ENCODE measurements at places on chromosomes 11 and 22.

- DNase-seq, result no peak
These were observed 89.6 kb downstream of the RASSF10 start for GRCh38 chr11:13098616-13099289.

DNA sequence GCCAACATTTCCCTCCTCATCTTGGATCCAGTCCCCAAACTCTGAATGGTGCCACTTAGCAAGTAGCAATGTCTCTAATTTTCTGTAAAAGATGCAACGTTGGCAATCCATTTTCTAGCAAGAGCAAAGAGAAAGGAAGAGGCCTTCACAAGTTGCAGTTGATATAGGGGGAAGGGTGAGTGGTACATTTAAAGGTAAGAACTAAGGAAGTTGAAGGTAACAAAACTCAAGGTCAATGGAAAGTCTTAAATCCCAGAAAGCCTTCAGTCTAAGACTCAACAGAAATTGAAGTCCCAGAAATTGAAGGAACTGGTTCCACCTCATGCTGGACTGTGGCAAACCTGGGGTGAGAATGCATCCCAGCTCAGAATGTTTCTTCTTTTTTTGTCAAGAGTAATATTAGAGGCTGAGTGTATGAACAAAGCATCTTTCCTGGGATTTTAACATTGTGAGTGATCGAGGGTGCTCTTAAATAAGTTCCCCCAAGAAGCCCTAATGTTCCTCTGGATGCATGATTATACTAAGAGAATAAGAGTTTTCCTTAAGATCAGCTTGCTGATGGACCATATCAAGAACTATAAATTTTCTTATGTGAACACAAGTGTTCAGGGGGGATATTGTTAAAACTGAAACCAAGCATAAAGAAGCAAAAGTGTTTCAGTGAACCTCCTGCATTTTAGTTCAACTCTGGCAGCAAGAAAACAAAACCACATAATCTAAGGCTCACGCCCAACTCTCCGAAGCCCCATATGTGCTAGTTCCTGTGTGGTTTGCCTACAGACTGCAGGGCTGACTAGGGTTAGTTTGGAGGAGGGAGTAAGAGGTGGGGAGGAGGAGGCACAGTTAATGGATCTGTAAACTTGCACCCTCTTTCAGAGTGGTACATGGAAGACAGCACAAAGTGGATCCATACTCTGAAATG, at the start of gene GRAP2:
TSS of gene GRAP2 (plus strand) at position 779 of the 922 bp plus-strand sequence. CDS start 46,023 bp downstream, outside the sequence.
- DNase-seq, result peak; percentile 90

DNA sequence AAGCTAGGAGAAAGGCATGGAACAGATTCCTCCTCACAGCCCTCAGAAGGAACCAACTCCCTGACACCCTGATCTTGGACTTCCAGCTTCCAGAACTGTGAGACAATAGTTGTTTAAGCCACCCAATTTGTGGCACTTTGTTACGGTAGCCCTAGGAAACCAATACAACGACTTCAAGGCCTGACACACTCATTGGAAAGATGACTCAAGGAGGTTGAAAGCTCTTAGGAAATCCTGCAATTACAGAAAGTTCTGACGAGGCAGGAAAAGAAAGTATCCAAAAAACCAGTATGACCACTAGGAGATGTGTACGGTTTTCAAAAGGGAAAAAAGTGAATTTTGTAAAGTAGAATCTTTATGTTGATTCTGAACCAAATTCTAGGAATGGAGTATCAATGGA, 161.4 kb downstream of the SWAP70 start:
- DNase-seq, result no peak

GRCh38 chr22:36397131-36398093, 9.6 kb upstream of the MYH9 start:
- no peak for DNase-seq

DNA sequence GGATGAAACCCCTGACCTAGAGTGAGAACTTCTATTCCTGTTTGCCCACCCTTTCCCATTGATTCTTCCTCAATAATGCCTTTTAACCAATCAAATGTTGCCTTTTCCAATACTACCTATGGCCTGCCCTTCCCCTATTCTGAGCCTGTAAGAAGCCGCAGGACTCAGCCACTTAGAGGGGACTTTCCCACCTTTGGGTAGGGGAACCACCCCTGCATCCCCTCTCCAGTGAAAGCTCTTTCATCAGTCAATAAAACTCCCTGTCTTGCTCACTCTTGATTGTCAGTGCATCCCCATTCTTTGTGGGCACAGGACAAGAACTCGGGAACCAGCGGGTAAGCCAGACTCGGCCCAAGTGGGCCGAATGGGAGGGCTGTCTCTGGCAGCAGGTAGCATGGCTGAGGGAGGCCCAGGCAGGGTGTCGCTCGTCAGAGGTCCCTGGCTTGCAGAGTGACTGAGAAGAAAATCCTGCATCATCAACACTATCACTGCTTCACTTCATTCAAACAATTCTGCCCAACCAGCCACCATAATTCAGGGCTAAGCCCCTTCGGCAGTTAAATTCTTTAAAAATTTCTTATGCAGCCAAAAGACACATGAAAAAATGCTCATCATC, 30.4 kb downstream of the LDHAL6A start:
- no peak for DNase-seq

DNA sequence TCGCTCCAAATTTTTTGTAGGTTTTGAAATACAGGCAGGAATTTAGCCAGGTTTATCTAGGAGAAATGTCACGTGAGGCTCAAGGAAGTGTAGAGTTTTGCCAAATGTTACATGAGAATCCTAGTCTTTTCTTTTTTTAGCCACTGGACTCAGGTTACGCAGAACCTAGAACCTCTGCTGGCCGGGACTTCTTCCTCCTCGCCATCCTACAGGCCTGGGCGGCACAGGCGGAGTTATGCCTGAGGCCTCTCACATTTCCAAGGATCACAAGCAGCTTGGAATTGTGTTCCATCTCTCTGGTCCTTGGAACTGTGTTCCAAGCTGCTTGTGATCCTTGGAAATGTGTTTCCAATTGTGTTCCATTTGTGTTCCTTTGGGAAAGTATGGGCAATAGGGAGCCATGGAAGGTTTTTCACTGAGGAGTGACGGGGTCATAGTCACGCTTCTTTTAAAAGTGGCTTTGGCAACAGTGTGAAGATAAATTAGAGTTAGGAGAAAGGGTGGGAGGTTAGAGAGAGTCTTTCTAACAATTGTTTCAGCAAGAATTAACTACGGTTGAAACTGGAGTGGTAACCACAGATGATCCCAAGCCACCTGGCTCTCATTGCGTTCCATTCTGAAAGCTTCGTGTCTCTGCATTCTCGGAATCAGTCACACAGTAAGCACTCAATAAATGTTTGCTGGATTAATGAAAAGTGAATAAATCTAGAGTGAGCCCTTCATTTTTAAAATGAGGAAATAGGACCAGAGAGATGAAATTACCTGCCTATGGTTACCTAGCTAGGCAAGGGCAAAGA, 12.5 kb upstream of the POU2AF1 start:
- no peak for DNase-seq

GRCh38 chr11:118318124-118318523, 13.6 kb downstream of the CD3E start:
- DNase-seq, result no peak

DNA sequence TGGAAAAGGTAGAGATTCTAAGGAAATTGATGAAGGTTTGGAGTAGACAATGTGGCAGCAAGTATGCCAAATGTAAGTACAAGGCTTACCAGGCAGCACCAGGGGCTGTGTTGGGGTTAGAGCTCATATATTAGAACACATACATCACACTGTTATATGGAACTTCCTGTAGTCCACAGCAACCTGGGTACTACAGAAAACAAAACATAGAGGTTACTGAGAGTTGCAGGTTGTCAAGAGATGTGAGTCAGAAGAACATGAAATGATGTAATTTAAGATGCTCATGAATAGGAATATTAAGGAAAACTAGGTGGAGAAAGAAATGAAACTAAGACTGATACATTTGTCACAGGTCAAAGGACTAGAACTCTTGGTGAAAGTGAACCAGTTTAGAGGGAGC, 22.0 kb downstream of the FAT3 start:
- DNase-seq, result no peak

DNA sequence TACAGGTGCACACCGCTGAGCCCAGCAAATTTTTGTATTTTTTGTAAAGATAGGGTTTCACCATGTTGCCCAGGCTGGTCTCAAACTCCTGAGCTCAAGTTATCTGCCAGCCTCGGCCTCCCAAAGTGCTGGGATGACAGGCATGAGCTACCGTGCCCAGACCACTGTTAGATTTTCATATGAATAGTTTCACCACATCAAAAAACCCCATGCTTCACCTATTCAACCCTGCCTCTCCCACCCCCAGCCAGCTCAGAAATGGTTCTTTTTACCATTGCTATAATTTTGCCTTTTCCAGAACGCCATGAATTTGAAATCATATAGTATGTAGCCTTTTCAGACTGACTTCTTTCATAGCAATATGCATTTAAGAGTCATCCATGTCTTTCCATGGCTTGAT, 37.9 kb downstream of the CDPF1 start:
- DNase-seq, result no peak

GRCh38 chr11:27861706-27862430, 161.6 kb upstream of the BDNF start:
- DNase-seq, result no peak

DNA sequence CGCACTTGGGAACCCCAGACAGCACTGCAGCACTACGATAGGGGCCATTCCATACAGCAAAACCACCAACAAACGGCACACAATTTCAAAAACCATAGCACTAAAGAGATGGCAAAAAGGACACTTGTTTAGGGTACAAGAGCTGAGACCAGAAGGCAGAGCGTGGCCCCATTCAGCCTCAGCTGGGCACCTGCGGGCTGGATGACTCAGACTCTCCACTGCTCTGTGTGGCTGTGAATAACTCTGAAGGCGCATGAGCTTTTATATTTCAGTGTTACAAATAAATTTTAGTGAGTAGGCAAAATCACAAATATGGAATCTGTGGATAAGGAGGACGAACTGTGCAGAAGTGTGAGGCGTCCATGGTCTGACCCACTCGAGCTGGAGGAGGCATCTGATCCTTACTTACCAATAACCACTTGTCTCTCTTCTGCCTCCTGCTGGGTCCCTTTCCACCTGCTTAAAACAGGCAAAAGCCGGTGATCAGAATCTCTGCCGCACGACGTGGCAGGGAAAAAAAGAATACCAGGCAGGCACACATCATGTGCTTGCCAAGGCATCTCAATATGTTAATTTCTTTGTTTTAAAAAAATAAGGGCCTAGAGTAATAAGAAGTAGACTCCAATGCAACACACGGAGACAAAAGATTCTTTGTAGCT, 325.7 kb downstream of the SHANK2 start:
- no peak for DNase-seq

DNA sequence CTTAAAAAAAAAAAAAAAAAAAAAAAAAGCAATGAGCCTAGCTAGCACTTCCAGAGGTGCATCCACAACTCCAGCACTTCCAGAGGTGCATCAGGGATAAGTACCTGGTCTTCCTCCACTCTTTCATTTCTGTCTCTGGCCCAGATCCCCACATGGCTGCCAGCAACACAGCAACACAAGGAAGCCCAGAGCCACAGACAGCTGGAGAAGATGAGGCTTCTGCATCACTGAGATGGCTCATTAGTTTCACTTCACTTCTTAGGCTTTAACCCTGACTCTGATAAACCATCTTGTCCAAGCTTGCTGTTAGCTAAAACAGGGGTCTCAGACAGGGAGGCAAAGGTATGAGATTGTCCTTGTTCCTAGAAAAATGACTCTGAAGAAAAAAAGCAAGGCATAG, 35.6 kb downstream of the PC start:
- DNase-seq, result no peak

GRCh38 chr11:112315057-112315720, 54.5 kb upstream of the PLET1 start:
- DNase-seq, result no peak

DNA sequence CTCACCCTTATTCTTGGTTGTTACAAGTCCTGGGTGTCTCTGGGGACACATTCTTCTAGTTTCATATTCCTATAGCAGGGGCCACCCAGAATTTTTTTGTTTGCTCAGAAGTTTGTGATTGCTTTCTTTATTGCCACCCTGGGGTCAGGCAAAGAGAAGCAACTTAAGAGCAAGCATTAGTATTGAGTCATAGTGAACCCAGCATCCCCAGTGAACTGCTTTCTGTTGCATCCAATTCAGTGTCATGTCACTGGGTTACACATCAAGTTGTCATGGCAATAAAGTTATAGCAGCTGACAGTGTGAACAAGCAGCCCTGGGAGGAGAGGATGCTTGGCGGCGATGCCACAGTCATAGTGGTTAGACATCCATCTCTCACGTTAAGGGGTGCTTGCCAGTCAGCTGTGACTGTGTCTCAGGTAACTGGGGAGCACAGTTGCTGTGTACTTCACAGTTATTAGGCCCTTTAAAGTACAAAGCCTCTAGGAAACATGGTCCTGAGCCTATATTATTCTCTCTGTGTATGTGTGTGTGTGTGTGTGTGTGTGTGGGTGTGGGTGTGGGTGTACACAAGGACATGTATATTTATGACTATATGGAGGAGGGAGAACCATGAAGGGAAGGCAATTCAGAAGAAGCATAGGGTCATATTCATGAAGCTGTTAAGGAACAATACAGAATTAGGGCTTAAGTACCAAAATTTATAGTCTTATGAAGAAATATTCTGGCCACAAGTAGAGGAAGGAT, 52.5 kb downstream of the TRIM44 start:
- peak; percentile 3 for DNase-seq

DNA sequence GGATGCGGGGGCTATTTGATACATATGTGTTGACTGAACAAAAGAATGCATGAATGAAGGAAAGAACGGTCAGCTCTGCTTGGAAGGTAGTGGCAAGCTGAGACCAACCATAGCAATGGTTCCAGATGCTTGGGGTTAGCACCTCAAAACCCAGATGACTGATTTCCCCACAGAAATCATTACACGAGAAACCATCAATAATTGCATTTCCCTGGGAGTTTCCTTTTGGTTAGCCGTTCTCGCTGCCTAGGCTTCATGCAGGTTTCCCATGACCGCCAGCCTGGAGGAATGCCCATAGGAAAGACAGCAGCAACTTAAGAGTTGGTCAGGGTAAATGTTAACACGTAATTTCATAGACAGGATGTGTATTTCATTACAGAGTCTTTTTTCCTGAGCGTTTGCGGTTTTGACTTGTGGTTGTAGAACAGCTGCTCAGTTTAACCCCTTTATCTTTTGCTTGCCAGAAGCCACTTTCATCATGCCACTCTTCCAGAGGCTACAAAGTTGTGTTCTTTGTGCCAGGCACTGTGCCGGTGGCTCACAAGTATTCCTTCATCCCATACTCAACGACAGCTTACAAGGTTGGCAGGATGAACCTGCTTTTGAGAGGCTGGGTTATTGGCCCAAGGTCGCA, 2.8 kb downstream of the IL17RA start:
- DNase-seq, result peak; percentile 63

GRCh38 chr11:95505927-95506426, 275.0 kb upstream of the SESN3 start:
- no peak for DNase-seq

DNA sequence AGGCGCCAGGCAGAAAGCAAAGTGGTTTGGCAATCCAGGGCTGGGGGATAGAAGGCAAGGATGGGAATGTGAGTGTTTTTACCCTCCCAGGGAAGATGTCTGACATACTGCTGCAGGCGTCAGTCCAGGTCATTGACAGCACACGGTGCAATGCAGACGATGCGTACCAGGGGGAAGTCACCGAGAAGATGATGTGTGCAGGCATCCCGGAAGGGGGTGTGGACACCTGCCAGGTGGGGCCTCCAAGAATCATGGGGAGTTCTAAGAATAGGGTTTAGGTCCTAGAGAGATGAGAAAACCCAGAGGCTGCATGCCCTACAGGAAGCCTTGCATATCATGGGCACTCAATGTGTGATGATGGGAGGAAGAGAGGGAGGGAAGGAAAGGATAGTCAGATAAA, 28.3 kb upstream of the SMIM35 start:
- DNase-seq, result peak; percentile 25
